ENCODE measurements at places on chromosomes 6 and 20.

DNA sequence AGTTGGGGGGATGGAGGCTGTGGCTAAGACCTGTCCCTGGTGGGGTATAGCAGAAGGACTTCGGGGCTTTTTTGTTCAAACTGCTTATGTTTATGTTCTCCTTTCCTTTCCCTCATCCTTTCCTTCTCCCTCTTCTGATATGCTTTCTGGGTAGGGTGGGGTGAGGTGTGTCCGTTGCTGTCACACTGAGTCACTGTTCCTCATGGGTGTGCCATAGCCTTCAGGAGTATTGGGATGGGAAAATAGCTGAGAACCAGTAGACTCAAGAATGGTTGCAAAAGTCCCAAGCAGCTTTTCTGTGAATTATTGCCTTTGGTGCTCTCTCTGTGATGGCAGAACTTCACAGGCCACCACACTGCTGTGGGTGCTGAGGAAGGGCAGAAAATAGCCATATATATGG is 39.6 kb downstream of the TPD52L1 start:
- no peak for DNase-seq

DNA sequence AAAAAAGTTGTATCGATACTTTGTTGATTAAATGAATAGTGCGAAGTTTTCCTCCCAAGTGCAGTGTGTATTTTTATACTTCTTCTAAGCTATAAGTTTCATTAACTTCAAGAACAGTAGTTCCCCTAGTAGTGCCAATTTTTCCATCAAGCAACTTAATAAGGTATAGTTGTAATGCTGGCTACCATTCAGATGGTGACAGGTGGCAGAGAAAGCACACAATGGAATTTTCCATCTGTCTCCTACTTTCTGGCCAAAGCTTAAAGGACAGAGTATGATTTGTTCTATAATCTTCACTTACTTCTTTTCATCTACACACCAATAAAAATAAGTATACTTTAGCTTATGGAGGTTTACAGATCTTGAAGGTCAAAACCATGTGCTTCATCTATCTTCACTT is 431.1 kb downstream of the NKAIN2 start:
- no peak for DNase-seq

GRCh38 chr6:121435444-121436069 is at the start of gene GJA1:
TSS of gene GJA1 (plus strand) at chr6:121435646. CDS start at chr6:121446848, 11,202 bp downstream.
- no peak for DNase-seq

DNA sequence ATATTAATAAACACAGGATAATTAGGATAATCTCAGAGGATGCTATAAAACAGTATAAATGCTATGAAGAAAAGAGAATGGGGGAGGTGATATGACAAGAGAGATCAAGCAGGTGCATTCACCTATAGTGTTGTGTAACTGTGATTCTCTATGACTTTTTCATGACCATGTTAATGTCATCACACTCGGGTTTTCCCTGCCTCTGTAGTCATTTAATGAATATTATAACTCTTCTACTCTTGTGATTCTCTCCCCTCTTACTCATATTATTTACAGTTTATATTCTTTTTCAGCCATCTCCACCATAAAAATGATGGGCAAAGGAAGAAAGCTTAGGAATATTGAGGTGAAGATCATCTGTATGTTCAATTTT is 106.9 kb upstream of the SGK1 start:
- no peak for DNase-seq

DNA sequence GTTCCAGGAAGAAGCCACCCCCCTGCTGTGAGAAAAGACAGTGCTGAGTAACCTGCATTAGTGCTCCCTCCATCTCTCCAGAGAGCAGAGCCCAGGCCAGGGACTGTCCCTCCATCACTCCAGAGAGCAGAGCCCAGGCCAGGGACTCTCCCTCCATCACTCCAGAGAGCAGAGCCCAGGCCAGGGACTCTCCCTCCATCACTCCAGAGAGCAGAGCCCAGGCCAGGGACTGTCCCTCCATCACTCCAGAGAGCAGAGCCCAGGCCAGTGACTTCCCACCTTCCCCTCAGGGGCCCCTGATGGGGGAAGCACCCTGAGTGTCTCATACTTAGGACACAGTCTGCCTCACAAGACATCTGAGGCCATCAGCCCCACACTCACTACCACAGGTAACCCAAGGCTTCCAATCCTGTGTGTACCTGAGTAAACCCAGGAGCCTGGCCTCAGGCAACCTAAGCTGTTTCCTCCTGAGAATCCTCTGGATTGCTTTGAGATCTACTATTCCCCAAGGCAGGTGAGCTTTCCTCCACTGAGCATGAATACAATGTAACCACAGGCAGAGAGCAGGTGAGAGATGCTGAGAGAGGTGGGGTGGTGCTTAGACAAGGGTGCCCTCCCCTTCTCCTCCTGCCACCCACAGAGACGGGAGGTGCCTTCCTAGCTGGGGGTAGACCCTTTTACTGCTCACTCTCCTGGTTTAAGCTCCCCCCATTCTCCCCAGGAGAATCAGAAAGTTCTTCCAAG is 4.9 kb downstream of the TBXT start:
- no peak for DNase-seq

DNA sequence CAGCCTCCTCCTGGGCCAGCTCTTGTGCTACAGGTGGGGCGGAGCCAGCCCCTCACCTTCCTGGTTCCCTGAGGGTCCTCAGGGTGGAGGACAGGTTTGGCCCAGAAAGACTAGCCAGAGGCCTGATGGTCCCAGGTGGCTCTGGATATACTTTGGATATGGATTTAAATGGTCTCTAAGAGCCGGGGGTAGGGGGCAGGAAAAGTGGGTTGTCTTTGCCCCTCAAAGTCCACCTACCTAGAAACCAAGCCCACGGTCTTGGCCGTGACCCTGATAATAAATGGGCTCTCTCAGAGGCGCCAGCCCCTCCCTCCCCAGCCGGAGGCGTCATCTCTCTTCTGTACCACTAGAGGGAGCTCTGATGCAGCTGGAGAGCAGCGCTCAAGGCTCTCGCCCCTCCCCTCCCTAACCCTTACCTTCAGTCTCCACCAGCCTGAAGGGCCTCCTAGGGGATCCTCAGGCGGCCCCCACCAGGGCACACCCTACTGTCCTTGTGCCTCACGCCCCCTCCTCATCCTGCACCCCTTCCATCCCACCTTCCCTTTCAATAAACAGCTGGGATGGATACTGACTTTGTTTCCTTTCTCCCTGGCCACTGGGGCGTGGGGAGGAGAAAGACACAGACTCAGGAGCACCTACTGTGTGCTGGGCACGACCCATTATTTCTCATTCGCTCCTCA is 7.5 kb downstream of the NRSN2 start:
- no peak for DNase-seq

DNA sequence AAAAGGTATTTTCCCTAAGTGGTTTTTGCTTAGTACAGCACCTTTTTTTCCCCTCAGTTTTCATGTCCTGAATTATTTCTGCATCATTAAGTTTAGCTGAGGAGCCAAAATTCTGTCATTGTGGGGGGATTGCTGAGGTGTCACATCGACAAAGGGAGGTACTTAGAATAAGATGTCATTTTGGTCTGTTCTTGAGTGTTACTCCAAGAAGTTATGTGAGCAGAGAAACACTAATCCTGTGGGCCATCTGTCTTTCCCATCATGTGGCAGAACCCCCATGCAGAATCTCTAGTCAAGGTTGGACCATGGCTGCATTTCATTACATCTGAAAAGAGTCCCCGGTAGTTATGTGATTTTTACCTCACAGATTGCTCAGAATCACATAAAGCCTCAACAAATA is 167.8 kb upstream of the CENPW start:
- no peak for DNase-seq

GRCh38 chr6:167762259-167762962 is 64.3 kb upstream of the AFDN start:
- DNase-seq, result no peak

DNA sequence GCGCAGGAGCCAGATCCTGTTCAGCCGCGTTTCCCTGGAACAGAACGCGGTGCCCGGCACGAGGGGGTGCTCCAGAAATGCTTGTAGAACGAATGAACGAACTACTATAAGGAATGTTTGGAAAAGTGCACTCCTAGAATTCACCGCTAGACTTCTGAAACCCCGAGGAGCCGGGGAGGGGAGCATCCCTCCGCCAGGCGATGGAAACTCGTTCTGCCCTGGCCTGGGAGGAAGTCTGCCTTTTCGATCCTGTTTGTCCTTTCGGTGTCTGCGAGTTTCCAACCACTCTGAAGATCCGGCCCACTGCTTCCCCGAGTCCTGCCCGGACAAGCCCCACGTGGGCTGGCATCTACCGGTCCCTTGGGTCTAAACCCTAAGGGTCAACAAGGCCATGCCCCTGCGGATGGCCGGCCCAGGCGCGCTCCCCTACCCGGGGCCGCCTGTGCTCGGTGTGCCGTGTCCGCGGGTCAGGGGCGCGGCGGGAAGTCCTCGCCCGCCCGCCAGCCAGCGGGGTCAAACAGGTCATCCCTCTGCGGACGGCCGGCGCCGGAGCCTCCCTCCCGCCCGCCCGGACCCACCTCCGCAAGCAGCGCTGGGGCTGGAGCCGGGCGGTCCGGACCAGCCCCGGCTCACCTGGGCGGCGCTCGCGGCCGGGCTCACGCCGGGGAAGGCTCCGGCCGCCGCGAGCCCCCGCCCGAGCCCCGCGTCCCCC is 526 bp downstream of the SULF2 start:
- no peak for DNase-seq

DNA sequence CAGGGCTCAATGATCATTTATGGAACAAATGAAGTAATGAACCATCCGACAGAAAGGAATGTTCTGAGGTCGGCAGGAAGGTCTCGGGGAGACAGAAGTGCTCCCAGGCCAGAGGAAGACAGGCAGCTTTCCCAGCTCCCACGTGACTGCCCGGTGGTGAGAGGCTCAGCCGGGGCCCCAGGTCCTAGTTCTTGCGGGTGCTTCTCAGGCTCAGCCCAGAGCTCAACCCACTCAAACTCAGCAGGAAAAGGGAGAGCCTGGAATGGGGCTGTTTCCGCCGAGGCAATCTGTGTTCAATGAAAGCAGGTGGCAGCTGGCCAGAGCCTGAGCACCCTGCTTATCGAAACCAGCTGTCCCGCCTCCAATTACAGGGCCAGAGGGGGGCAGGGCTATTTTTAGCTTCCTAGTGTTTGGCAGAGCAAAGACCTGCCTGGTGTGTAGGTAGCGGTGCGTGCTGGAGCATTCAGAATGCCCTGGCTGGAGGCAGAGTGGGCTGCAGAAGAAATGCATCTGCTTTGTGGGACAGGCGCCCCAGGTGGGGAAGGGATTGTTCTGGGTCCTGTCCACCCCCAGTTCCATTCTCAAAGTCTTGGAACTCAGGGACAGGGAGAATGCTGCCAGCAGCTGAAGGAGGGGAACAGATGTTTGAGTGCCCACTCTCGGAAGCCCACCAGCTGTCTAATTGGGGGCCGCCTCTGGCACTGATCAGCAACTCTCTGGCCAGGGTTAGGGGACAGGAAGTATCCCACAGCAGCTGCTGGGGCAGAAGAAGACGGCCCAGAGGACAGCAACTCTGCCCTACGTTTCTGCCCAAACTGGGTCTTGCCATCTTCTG is 145.1 kb downstream of the PREX1 start:
- DNase-seq, result no peak

- no peak for DNase-seq
These were observed 1.7 kb downstream of the TNF start for GRCh38 chr6:31576897-31577578.

DNA sequence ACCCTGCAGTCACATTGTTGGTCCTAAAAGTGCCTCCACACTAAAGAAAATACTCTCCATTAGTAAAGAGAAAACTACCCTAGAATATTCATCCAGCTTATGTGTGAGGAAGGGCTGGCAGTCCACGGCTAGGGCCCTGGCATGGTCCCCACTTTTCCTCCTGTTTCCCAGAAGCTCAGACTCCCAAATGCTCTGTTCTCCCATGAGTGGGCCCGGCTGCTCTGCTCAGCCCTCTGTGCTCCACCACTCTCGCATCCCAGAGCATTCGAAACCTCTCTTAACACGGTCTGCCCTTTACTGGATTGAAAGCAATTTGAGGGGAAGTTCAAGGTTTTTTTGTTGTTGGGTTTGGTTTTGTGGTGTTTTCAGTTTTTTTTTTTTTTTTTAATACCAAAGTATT is 61.8 kb downstream of the APCDD1L start:
- DNase-seq, result no peak

DNA sequence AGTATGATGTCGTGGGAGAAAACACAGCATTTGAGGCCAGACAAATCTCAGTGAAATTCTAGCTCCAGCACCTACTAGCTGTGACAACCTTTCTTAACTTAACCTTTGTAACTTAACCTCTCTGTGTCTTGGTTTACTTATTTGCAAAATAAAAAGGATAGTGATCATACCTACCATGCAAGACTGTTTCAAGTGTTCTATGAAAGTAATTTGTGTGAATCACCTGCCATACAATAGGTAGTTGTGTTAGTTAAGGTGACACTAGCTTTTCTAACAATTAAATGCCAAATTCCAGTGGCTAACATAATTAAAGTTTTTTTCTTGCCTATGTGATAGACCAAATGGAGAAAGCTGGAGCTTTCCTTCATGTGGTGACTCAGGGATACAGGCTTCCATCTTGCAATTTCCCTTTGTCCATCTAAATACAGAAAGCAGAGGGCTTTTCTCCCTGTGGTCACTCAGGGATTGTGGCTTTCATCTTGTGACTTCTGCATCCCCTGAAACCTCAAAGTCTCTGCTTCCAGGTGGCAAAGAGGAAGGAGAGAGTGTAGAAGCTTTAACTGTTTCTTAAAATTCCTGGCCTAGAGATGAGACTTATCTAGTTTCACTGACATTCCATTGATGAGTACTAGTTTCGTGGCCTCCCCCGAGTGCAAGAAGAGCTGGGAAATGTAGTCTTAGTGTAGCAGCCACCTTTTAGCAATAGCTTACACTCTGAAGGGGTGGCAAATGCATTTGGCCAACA is 311.4 kb downstream of the CLIC5 start:
- DNase-seq, result no peak

DNA sequence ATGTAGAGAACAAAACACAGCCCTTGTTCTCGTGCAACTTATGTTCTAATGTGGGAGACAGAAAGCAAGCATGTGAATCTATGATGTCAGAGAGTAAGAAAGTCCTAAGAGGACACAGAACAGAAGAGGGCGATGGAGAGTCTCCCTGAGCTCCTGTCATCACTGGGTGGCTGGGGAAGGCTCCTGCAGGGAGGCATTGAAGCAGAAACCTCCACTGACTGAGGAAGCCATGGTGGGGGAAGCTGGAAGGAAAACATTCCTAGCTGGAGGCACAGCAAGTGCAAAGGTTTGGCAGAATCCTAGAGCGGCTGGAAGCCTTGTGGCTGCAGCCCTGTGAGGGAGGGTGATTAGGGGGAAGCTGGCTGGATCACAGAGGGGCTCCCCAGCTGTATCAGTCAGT is 248.0 kb downstream of the CDH26 start:
- no peak for DNase-seq

DNA sequence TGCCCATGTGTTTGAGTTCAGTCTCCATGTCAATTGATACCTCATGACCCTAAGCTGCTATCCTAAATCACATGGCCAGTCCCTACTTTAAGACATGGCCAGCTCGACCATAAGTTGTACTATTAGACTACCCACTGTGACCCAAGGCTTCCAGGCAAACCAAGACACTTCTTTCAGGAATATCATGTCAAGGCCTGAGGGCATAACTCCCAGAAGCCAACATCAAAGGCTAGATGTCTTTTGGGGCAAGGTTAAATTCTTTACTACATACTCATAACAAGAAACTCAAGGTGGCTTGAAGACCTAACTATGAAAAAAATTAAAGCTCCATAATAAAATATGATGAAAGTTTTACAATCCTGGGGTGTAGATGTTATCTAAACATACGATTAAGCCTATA is 228.3 kb upstream of the PRND start:
- DNase-seq, result no peak
